ENCODE measurements at places on chromosomes 5 and 9.

DNA sequence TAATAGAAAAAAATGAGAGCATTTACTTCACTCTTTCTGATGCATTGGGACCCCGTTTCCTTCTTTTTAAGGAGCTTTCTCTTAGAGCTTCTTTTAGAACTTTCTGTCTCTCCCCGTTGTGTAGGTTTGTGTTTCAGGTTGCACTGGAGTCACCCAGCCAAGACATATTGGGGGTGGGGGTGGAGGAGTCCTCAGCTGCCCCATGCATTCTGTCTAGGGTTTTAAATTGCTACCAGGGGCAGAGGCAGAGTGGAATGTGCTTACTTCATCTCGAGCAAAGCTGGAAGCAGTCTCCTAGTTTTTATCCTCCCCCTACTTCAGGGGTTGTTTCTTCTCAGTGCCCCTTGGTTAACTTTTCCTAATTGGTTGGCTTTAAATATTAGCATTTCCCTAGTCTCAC lies 9.4 kb downstream of the OR2K2 start:
- no peak for DNase-seq

DNA sequence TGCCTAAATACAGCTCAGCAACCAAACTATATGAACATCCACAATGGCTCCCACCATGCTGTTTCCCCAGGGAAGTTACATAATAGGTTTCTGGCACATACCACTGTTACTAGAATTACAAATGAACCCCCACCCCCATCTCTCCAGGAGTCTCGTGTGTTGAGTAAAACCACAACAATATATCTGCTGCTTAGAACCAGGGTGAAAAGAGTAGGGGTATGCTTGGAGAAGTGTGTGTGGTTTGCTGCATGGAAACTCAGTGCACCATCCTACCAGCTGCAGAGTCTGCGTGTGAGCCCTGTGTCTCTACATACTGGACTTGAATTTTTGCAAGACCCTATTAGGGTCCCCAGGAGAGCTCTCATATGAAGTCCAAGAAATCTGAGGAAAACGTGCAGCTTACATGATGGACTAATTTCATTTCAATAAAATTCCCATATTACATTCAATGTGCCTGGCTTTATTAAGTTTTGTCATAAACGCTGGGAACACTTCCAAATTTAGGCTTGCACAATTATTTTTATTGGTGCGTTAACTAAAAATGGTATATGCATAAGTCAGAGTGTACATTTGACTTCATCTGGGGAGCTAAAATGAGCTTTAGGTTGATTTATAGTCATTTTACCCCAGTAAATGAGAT lies 104.5 kb upstream of the NFIB start:
- no peak for DNase-seq

DNA sequence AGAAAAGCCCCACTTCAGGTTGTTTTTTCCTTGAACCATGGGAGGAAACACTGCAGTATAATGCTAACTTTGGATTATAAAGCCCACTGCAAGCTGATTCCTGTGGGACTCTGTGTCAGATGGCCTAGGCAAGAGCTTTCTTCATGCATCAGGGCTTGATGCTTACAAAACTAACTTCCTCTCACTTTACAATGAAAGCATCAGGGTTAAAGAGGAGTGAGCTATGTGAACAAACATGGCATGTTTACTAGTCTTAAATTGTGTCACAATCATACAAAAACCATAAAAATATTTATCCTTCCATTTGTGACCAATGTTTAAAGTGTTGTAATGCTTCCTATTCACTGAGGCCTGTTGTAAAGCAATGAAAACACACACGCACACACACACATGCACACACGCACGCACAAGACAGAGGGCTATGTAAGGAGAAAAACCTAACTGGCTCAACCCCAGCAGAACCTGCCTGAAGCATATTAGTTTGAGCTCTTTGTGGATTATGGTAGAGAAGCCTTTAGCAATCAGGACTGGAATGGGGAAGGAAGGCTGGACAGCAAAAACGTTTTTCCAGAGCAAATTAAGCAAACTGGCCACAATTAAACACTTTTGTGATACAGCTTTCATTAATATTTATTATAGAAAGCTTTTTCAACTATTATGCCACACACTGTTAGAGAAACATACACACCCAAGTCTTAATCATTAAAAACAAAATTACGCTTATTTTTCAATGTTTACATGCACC lies 122.2 kb downstream of the AUH start:
- no peak for DNase-seq

- DNase-seq, result no peak
Measured at GRCh38 chr9:17318821-17319320, 184.0 kb downstream of the CNTLN start.

DNA sequence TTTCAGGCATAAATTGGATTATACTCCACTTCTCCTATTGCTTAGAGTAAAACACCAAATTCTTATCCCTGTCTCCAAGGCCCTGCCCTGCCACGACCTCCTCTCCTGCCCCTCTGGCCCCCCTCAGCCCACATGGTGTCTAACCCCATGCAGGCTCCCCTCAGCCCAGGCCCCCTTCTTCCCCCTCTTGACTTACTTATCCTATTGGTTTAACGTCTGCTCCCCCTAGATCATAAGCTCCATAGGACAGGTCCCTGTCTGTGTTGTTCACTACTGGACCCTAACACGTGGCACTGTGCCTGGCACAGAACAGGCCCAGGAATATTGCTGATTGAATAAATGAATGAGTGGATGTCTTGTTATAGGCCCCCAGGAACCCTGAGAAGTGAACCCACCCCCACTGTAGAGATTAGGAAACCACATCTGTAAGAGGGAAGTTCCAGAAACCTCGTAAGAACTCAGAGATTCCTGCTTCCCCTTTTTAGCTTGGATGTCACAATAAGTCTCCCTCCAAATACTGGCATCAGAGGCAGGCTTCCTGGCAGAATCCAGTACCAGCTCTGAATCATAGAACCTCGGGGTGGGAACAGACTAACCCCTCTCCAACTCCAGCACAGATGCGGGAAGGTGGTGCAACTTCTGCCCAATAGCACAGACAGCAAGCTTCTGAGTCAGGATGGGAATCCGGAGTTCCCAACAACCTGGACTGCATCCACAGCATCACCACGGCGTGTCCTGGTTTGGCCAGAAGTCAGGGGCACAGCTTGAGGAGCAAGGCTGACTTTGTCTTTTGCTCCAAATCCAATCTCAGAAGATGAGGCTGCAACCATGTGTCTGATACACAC lies 31.5 kb downstream of the HRH2 start:
- no peak for DNase-seq

DNA sequence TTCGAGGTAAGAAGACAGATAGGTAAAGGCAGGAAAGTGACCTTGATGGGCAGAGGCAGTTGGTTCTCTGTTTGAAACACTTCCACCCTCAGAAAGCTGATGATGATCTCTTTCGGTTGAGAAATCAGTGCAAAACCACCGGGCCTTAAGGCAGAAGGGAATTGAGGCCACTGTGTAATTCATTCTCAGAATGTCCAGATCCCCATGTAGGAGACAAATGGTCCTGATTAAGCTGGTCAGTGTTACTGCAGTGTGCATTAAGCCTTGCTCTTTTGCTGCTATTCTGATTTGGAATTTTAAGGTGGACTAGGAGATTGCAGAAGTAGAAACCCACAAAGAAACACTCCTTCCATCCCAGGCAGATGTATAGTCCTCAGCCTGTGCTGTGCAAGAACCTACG lies 255.2 kb downstream of the ARHGAP26 start:
- DNase-seq, result no peak

GRCh38 chr5:135034236-135034962 lies 371 bp upstream of the PITX1 start:
- DNase-seq, result no peak

DNA sequence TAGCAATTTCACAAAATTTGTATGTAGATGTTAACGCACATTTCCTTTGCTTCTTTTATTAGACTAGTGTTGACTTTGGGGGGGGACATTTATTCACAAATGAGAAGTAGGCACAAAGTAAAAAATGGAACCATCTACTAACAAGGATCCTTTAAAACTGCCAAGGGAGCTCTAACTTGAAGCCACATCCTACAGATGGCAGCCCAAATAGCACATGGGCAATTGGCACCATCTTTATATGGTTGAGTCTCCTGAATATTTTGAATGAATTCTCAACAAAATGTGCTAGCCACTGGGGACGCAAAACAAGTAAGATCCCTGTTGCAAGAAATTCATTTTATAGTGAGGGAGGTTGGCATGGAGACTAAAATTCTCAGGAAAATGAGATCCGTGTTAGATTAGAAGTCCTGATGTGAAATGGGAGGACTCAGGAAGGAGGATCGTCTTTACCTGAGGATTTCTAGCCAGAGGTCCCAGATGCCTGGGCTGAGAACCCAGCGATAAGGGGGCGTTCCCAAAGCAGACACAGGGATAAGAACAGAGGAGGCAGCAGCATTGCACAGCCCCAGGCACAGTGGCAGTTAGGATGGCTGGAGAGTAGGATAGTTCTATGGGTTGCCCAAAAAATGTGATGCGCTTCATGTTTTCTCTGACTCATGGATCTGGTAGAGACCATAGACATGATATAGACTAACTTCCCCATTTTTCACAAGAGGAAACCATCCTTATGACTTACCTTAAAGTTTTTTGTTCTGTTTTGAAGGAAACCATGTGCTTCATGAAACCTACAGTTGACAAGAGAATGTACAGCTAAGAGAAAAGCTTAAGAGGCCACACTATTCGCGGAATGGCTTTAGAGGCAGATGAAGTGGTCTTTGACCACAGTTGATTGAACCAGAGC lies 37.4 kb downstream of the C9orf152 start:
- DNase-seq, result no peak

- no peak for DNase-seq
Measured at GRCh38 chr5:75723378-75723777, 6.1 kb upstream of the POC5 start.

DNA sequence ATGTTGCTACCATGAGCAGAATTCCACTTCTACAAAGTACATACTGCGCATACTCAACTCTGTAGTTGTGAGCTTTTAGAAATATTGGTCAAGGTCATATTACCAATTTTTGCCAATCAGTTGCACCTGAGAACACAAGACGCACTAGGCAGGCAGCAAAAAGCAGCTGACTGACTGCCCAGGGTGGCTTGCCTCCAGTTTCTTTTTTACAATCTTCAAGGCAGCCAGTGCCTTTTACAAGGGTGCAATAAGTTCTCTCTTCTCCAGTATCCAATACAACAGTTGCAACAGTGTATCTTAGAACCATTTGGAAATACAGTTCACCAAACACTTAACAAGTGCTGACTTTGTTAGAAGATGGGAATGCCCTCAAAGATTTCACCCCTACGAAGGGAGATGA lies 16.1 kb upstream of the FOXB2 start:
- no peak for DNase-seq

GRCh38 chr9:117080765-117081390 lies 334.0 kb downstream of the ASTN2 start:
- DNase-seq, result no peak

DNA sequence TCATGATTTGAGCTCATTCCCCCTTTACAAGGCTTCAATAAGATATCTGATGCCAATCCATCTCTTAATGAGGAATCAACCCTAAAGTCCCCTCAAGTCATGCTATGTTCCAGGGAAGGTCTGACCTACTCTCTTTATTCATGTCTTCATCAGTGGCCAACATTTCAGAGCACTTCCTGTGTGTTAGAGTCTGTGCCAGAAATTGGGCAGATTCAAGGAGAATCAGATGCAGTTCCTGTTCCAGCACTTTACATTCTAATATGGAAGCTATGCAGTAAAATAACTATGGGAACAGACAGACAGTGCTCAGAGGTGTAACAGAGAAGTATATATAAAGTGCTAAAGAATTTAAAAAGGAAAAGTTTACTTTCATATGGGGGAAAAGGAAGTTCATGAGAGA lies 193.4 kb upstream of the NR4A3 start:
- DNase-seq, result no peak

- no peak for DNase-seq
Measured at GRCh38 chr5:587403-587802, 24.7 kb upstream of the CEP72 start.

- DNase-seq, result peak; percentile 74
Measured at GRCh38 chr5:173781816-173782670, 106.1 kb upstream of the CPEB4 start.

- DNase-seq, result no peak
Measured at GRCh38 chr9:130952065-130952762, 13.2 kb upstream of the FIBCD1 start.

GRCh38 chr9:128434340-128434739 lies 13.7 kb downstream of the CERCAM start:
- no peak for DNase-seq
